Progenitor cell of endocrine pancreas (in vitro differentiated cells): ENCODE measurements at places on chromosomes 4 and X. TPM values are rescaled to one million over a fixed set of nuclear protein-coding genes. Genes with fewer than 3 reads are reported as not detected.

The L1CAM gene
- total RNA-seq: 1.4 and 2.4 TPM in 2 replicates

The ZNF518B gene
- total RNA-seq: 52.0 and 55.0 TPM in 2 replicates

The GAB3 gene
- total RNA-seq: 0.13 and 0.14 TPM in 2 replicates

The FGA gene
- 13.5 and 18.2 TPM in 2 replicates for total RNA-seq

DNA sequence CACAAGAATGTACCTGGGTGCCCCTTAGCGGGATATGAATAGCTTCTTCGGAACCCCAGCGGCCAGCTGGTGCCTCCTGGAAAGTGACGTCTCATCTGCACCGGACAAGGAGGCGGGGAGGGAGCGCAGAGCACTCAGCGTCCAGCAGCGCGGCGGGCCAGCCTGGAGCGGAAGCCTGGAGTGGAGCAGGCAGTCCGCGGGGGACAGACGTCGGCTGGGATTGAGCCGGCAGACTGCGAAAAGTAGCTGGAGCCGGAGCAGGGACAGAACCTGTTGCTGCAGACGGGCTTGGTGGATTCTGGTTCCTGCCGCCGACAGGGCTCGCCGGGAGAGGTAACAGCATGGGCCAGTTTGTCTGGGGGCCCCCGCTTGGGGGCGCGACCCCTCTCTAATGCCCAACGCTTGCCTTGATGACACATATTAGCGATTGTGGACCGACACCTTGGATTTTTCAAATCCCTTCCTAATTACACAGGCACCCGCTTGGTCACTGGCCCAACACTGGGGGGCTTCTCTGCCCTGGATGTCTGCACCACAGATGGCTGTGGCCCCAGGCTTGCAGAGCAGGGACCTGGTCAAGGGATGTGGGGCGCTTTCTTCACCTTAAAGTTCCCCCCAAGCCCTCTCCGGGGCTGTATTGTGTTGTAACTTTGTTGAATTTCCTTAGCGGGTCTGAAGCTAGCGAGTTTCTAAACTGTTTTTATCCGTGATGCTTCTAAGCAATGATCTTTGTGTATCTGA, at the start of gene NPFFR2:
TSS of gene NPFFR2 (plus strand) at position 133 of the 741 bp plus-strand sequence. CDS start 96,592 bp downstream, outside the sequence.
- DNase-seq: peak; percentile 46

- DNase-seq: no peak
Observed at GRCh38 chr4:99013402-99013843, 17.9 kb downstream of the METAP1 start.

DNA sequence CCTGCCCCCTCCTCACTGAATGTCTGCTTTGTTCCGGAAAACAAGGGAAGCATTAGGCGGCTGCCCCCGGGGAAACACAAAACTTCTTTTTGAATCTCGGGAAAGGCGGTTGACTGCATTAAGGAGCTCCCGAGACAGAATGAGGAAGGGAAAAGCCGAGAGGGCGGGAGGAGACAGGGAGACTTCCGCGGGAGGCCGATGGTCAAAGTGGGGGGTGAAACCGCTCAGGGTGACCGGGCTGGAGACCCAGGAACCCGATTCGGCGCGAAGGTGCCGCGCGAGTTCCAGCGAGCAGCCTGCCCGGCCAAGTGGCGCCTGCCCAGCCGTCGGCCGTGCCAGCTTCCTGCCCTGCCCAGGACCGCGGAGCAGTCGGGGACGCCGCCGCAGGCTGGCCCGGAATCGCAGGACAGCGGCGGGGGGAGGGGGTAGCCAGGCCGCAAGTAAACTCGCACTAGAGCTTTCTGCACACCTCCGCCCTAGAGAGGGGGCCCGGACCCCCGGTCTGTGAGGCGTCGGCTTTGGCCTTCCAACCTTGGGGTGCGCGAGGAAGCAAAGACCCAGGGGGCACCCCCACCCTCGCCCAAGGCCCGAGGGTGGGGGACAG, 55.1 kb upstream of the BCOR start:
- no peak for DNase-seq

- DNase-seq: peak; percentile 38
Observed at GRCh38 chr4:163331629-163332376, 593 bp downstream of the NPY1R start.

DNA sequence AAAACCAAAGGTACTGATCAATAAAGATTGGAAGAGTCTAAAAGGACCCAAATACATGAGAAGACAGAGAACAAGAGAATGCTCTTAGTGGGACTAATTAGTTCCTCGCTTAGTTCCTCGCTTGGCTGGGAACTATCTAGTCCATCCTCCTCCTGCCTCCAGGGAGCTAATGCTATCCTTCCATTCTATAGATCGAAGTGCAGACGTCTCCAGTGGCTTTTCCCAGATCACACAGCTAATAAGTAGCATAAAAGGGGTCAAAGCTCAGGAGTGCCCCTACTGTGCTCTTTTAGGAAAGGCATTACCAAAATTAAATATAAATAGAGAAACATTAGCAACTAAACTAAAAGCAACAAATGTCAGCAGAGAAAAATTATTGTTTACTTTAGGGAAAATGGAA, 42.3 kb upstream of the PPARGC1A start:
- DNase-seq: no peak

- DNase-seq: no peak
Observed at GRCh38 chr4:98544818-98545414, 113.5 kb downstream of the TSPAN5 start.

GRCh38 chr4:3313139-3313538, 20.3 kb downstream of the RGS12 start:
- DNase-seq: no peak

DNA sequence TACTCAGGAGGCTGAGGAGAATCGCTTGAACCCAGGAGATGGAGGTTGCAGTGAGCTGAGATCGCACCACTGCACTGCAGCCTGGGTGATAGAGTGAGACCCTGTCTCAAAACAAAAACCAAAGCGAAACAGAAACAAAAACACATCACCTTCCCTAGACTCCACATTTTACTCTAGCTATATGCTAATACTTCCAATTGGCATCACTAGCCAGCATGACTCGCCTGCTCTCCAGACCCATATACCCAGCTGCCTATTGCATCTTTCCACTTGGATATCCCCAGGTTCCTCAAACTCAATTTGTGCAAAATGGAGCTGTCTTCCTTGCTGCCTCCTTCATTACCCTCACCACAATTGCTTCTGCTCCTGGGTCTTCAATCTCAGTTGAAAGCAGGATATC, 22.4 kb upstream of the LAP3 start:
- no peak for DNase-seq

GRCh38 chr4:40395908-40396793, 61.0 kb downstream of the CHRNA9 start:
- DNase-seq: no peak

- no peak for DNase-seq
Observed at GRCh38 chr4:152117520-152117919, 356.7 kb upstream of the GATB start.

GRCh38 chr4:7822877-7823276, 116.8 kb downstream of the AFAP1 start:
- no peak for DNase-seq

DNA sequence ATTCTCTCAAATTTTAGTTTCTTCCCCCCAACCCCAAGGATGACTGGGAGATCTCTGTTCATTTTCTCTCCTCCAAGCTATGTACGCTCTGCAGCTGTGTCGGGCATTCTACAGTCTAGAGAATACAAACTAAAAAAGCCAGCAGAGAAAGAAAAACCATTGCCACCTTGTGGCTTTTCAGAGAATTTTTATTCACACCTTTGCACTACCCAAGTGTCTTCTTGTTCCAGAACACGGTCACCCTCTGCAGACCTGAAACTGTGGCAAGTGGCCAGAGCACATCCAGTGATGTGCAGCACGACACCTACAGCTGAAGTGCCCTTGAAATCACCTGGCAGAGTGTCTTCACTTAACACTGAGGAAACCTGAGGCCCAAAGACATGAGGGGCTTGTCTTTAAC, 68.6 kb downstream of the CHST7 start:
- DNase-seq: no peak

- DNase-seq: no peak
Observed at GRCh38 chrX:20218836-20219505, 47.7 kb downstream of the RPS6KA3 start.
